Substantia nigra (tissue), 51 donors: ENCODE measurements at places on chromosomes 1 and 21.

- DNase-seq: no peak
These were observed 14.9 kb downstream of the SLC45A3 start for GRCh38 chr1:205665201-205666045.

- no peak for DNase-seq
These were observed 82.8 kb downstream of the DTL start for GRCh38 chr1:212118167-212118871.

DNA sequence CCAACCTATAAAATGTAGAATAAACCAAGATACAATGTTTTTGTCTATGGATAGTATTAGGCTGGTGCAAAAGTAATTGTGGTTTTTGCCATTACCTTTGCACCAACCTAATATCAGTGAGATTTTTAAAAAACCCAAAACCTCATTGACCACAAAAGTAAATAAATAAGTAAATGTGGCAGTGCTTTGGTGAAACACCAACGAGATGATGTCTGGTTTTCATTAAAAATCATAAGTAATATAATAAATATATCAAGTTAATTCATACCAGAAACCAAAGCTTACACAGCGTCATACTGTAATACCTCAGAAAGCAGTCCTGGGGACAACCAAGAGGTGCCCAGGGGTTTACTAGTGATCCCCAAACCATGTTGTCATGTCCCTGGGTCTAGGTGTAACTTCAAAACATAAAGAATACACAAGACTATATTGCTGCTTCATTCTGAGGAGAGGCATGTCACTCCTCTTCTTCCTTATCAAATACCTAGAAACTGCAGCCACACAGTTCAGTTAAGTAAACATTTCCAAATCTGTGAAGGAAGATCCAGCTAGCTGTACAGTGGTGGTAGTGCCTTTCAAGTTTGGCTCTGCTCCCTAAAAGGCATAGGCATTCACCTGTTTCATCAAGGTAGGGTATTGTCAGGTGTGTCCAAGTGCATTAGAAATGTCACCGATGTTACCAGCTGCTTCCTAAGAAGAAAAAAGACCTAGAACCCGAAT, 51.6 kb upstream of the ZC3H11B start:
- no peak for DNase-seq

DNA sequence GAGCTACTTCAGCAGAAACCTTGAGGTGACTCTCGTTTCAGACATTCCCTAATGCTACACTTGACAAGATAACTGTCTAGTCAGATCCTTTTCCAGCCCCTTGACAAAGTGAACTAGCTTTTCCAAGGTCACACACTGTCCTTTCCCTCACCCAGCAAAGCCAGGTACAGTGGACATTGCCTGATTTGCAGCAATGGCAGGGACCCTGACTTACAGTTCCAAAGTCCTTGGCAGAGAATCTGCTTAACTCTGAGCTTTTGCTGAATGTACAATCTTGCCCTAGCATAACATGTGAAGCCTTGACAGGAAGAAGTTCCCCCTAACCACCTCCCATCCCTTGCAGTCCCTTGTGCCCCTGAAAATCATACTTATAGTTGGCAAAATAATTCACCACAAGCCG, 37.1 kb downstream of the HSD3B2 start:
- DNase-seq: no peak
